ENCODE measurements at places on chromosomes 12 and 14.

GRCh38 chr12:108724054-108724889, 7.0 kb downstream of the CORO1C start:
- no peak for DNase-seq

DNA sequence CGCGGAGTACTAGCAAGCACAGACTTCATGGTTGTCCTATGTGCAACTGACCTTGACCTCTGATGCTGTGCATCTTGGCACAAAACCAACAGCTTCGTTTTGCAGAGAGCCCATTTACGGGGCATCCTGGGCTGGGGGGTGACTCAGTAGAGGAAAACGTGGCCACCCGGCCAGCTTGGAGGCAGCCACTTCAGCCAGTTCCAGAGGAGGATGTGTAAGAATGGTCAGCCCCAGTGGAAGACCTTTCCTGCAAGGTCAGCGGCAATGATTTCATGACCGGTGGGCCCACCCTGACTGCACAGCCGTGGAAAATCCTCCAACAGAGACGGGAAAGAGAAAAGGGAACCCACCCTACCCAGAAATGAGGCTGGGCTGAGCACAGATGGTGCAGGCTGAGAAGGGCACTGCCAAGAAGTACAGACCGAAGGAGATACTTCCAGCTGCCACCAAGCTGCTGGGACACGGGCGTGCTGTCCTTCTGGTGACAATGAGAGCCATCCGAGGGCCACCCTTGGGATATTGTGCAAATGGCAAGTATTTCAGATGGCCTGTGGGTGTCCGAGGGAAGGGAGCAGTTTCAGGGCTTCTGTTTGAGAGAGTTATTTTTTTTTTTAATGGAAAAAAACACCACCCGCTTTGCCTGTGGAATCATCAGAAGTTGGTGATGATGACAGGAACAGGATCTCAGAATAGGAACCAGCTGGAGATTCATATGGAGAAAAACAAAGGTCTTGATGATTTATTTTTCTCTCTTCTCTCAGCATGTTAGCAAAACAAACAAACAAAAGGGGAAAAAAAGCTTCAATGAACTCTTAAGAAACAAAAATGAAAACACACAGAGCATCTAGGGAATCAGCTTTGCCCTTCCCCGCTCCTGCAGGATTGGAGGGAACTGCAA, 120.2 kb upstream of the RFLNA start:
- DNase-seq: no peak

DNA sequence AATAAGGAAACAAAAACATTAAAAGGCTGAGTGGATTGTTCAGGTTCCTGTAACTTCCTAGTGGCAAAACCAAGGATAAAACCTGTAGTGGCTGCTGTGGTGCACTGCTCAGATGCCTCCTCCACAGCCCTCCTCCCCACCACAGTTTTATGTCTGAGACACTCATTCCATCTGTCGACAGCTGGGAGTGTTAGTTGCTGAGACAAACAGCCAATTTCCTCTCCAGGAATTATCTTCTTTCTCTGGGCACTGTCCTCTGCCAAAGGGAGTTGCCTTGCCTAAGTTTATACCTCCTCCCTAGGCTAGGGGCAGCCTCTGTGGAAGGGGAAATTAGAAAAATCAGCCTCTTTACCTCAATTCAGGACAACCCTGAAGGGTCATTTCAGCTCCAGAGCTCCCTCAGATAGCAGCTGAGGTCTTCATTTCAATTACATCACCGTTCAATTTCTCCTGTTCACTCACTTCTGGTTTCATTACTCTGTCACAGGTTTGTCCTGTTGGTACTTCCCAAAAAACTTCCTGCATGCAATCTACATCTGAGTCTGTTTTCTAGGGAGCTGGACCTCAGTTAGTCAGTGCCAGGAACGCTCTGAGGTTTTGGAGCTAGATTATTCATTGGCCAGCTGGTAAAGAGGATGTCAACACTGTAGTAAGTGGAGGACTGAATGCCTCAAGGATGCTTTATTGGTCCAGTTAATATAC, 74.9 kb upstream of the ATP2B1 start:
- no peak for DNase-seq

GRCh38 chr12:128823916-128824839, at the start of gene SLC15A4:
Gene SLC15A4, minus strand, starts transcription at chr12:128823958. Its CDS starts 15 bp downstream, at chr12:128823943.
- peak; percentile 81 for DNase-seq

- no peak for DNase-seq
These were observed 13.0 kb downstream of the TRMT61A start for GRCh38 chr14:103541709-103542604.

- no peak for DNase-seq
These were observed 67.7 kb upstream of the CPM start for GRCh38 chr12:69000540-69001243.

GRCh38 chr12:125098676-125099408, 33.6 kb downstream of the AACS start:
- DNase-seq: no peak

DNA sequence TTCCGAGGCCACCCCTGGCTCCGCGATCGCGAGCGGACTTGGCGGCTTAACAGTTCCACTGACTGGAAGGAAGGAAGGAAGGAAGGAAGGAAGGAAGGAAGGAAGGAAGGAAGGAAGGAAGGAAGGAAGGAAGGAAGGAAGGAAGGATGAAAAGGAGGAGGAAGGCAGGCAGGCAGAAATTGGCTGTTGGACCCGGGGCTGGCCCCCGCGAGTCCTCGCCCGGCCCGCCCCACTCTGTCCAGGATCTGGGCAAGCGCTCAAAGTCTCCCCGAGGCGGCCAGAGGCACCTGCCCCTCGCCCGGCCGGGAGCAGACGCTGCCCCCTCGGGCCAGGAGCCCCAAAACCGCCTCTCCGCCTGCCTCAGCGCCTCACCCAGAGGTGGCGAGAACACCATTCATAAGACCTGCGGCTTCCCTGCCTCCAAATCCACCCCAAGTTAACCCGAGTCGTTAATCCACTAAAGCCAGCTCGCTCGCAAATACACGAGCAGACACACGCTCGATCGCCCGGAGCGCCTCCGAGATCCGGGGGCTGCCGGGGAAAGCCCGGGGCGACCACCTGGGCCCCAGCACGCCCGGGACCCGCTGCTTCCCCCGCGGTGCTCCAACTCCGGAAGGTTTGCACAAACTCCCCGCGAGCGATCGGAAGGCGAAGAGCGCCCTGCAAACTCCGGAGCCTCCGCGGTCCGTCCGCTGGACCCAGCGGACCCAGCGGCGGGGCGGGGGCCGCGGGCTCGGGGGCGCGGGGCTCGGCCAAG, 844 bp downstream of the DPF3 start:
- DNase-seq: peak; percentile 46

DNA sequence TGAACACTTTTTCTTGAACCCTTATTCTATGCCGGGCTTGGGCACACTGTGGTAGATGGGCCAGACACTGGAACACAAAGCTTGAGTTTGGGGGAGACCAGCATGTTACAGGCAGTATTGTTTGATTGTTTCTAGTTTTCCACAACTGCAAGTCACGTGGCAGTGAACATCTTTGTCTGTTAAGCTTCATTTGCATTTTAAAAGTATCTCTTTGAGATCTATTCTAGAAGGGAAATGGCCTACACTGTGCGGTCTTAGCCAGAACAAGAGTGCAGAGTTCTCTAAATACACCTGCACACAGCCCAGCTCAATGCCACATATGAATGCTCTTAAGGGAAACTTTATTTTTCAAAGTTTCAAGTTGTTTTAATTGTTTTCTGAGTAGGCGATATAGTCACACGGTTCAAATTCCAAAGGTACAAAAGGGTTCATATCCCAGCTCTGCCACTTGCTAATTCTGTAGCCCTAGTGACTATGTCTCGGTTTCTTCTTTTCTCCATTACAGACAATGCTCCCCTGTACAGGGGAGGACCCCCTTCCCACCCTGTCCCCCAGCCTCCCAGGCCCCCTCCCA, 24.9 kb downstream of the RIN3 start:
- no peak for DNase-seq

DNA sequence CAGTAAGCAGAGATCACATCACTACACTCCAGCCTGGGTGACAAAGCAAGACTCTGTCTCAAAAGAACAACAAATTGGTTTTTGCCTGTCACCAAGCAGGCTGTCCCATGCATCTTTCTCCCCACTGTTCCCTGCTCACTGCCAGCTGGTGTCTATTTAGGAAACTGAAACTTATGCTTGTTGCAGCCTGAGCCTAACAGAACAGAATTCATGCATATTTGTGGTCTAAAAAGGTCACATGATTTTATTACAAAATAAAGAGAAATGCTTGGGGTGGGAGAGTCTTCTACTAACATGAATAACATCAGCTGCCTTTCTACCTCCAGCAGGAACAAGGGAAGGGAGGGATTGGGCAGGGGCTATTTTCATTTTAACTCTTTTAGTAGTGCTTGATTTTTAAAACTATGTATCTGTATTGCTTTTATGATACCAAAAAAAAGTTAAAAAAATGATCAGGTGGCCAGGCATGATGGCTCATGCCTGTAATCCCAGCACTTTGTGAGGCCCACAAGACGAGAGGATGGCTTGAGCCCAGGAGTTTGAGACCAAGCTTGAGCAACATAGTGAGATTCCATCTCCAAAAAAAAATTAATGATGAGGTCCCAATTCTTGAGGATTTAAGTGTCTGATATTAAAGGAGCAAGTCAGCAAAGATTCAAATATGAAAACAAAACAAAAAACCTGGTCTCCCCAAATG, 923 bp downstream of the STAT2 start:
- no peak for DNase-seq

- no peak for DNase-seq
These were observed 15.8 kb downstream of the ATP5MC2 start for GRCh38 chr12:53660041-53660440.

DNA sequence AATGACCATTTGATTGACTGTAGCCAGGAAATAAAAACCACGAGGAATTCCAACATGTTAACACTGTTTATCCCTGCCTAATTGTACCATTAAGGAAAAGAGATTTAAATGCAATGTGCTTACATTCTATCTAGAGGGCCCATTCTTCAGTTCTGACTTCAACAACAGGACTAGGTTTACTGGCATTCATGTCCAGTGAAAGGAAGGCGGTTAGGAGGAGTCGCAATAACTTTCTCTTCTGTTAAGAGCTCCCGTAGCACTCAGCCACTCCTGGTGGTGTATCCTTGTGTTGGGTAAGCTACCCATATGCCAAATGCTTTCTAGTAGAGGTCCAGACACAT, 154.7 kb downstream of the STXBP6 start:
- DNase-seq: no peak

GRCh38 chr14:61203081-61203753, 77.9 kb downstream of the TMEM30B start:
- no peak for DNase-seq

DNA sequence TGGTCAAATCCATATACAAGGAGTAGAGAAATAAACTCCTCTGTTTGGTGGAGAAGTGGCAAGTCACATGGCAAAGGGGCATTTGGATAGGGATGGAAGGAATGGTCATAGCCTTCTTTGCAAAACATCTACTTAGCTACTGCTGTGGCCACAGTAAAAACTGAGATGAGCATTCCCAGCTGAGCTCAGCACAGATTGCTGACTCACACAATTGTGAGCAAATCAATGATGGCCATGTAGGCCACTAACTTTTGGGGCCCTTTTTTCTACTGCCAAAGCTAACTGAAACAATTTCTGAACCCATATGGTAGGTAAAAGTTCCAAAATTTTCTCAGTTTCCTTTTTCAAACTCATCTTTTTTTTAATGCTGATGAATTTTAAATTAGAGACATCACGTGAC, 31.6 kb downstream of the DUSP6 start:
- no peak for DNase-seq

- DNase-seq: no peak
These were observed 254.3 kb downstream of the MSRB3 start for GRCh38 chr12:65532764-65533163.

- DNase-seq: no peak
These were observed 317.7 kb downstream of the AACS start for GRCh38 chr12:125382926-125383325.

All from WTC11 (cell line).